Panc1 (cell line): ENCODE measurements at places on chromosomes 2 and 18. TPM values are rescaled to one million over a fixed set of nuclear protein-coding genes. Genes with fewer than 3 reads are reported as not detected.

The KCNS3 gene
- total RNA-seq, result 1.7 TPM

DNA sequence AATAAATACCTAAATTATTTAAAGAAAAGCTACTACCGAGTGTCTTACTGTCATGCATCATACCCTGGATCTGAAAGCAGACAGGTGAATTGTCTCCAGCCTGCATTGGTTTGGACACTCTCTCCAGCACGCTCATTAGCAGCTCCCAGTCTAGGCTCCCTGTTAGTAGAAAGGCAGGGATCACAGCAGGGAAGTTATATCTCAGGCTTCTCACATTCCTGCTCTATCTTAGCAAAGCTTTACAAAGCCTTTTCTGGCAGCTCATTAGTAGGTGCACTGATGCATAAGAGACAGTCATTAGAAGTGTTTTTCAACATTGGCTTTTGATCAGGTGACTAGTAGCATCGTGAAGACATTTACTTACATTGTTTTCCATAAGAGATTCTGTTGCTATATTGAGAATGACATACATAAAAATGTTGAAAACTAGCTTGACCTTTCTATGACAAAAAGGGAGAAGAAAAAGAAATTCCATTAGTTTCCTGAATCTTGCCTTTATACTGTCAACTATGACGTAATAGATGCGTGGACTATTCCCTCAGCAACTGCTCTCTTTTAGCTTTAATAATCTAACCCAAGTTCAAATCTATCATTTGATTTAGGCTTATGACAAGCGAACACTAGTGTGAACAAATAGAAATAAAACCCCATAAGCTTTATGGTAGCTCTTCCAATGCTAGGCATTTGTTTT lies 408.7 kb upstream of the KCNH7 start:
- H3K27me3 ChIP-seq, result no peaks in the 10 kb centered on the region
- H3K4me1 ChIP-seq, result no peaks in the 10 kb centered on the region
- no peaks in the 10 kb centered on the region for H3K36me3 ChIP-seq
- no peak for DNase-seq
- H3K27ac ChIP-seq, result no peak overlapping the region
- no peak overlapping the region for H3K4me3 ChIP-seq

GRCh38 chr18:10792181-10792580 lies 266.4 kb downstream of the NAPG start:
- no peaks in the 10 kb centered on the region for H3K4me1 ChIP-seq
- no peak overlapping the region for H3K27ac ChIP-seq
- H3K36me3 ChIP-seq, result no peaks in the 10 kb centered on the region
- DNase-seq, result no peak
- H3K27me3 ChIP-seq, result peaks cover 7% of the 10 kb centered on the region

- H3K36me3 ChIP-seq, result no peaks in the 10 kb centered on the region
- no peak overlapping the region for H3K27ac ChIP-seq
- no peak overlapping the region for H3K4me3 ChIP-seq
- H3K27me3 ChIP-seq, result no peaks in the 10 kb centered on the region
Measured at GRCh38 chr2:100207411-100207885, 65.1 kb upstream of the AFF3 start.

The ABHD3 gene
- total RNA-seq, result 23.3 TPM

GRCh38 chr2:176830362-176830761 lies 382.2 kb upstream of the HNRNPA3 start:
- no peak overlapping the region for H3K4me3 ChIP-seq
- no peaks in the 10 kb centered on the region for H3K36me3 ChIP-seq
- H3K27me3 ChIP-seq, result peaks cover 5% of the 10 kb centered on the region
- no peaks in the 10 kb centered on the region for H3K4me1 ChIP-seq
- H3K27ac ChIP-seq, result no peak overlapping the region
- no peak for DNase-seq

DNA sequence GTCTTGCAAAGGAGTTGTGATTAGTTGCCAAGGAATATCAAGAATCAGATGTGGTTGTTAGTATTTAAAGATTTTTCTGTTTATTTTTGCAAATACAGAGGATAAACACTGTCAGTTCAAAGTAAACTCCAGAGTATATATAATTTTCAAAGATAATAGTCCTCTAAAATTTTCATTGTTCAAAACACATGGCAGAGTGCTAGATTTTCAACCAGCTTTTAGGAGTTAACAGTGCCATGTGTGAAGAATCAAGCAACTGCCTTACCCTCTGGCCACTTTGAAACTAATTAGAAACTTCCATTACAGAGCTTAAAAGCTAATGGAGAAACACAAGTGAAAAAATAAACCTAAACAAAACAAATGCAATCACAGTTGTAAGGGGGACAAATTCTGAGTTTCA lies 1605.6 kb upstream of the ZEB2 start:
- no peak overlapping the region for H3K4me3 ChIP-seq
- no peaks in the 10 kb centered on the region for H3K27me3 ChIP-seq
- DNase-seq, result no peak
- no peaks in the 10 kb centered on the region for H3K4me1 ChIP-seq
- H3K36me3 ChIP-seq, result no peaks in the 10 kb centered on the region
- no peak overlapping the region for H3K27ac ChIP-seq

- H3K4me3 ChIP-seq, result no peak overlapping the region
- H3K36me3 ChIP-seq, result no peaks in the 10 kb centered on the region
- DNase-seq, result no peak
- no peaks in the 10 kb centered on the region for H3K27me3 ChIP-seq
- no peaks in the 10 kb centered on the region for H3K4me1 ChIP-seq
Measured at GRCh38 chr18:6249170-6249569, 165.5 kb downstream of the L3MBTL4 start.

DNA sequence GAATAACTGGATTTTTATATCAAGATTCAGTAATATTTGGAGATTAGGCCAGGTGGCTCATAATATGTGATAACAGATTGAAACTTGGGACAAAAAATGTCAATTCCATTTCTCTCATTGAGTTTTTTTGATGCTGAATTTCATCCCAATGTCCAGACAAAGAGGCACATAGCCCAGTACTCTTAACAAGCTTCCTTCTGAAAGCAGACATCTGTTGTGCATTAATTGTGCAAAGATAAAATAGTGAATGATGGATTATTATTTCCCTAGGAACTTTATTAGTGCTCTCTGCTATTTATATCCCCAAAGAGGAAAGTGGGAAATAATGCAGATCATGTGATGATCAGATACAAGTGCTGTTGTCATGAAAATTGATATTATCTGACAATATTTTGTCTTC lies 234.1 kb downstream of the CCDC102B start:
- H3K27me3 ChIP-seq, result no peaks in the 10 kb centered on the region
- no peak overlapping the region for H3K27ac ChIP-seq
- no peaks in the 10 kb centered on the region for H3K4me1 ChIP-seq
- DNase-seq, result no peak

The COX7A2L gene
- 132 TPM for total RNA-seq

The COMMD1 gene
- 40.3 TPM for total RNA-seq

The IL36RN gene
- total RNA-seq, result not detected

DNA sequence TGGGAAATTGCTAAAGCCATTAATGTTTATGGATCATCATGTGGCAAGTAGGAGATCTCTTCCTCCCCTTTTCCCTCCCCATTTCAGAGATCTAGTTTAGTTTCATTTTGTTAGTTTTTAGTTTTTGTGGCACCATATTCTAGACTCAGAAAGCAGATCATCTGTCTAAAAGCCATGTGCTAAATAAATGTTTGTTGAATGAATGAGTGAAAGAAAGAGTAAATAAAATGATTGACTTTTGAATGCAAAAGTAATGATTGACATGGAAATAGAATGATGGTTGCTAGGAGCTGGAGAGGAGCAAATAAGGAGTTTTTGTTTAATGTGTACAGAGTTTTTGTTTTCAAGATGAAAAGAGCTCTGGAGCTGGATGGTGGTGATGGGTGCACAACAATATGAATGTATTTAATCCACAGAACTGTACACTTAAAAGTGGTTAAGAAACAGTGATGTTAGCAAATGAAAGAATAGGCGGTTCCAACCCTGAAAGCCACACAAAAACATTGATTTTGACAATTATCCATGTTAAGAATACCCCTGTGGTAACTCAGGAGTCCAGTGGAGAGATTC lies 23.6 kb downstream of the TMEM178A start:
- DNase-seq, result no peak
- no peaks in the 10 kb centered on the region for H3K4me1 ChIP-seq
- no peak overlapping the region for H3K27ac ChIP-seq

DNA sequence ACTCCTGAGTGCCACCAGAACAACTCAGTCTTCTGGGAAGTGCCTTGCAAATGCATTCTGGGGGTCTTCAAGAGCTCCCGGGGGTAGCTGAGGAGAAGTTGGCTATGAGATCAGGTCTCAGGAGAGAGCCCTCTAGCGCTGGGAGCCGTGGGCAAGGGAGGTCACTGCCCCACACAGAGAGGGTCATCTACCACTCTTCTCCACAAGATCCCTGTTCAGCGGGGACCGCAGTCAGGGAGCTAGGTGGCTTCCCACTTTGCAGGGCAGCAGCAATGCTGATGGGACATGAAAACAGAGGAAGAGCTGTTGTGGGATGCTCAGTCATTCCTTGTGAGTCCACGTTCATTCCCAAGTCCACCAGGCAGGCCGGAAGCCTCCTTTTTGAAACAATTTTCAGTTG lies 66.6 kb downstream of the ACKR3 start:
- H3K36me3 ChIP-seq, result no peaks in the 10 kb centered on the region
- no peaks in the 10 kb centered on the region for H3K4me1 ChIP-seq
- H3K27me3 ChIP-seq, result peaks cover 3% of the 10 kb centered on the region; the same call in 1 of the 2 replicates
- no peak for DNase-seq

DNA sequence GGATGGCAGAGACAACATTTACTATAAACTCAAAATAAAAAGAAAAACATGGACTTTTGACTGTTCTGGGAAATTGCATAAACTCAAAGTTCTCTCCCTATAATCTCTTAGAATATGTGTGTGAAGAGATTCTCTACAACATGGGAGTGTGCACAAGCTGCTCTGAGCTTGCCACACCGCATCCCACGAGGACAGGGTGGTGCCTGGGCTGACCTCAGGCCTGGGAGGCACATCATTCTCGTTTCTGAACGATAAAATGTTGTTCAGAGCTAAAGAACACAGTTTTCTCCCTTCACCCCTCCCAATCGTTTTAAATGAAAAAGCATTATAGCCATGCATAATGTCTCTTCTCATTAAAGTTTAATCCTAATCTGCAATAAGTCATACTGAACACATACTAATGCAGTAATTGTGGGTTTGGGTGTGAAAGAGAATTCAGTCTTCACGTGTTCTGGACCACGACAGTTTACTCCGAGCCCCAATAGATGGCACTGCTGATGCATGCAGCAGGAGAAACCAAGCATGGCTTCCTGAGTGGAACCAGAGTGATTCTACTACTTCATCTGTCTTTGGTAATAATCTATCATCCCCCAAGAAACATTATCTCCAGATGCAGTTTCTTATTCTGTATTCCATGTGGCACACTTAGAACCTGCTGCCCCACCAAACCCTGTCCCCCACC lies 46.9 kb upstream of the LAMA1 start:
- H3K4me1 ChIP-seq, result no peaks in the 10 kb centered on the region
- H3K4me3 ChIP-seq, result no peak overlapping the region
- H3K36me3 ChIP-seq, result no peaks in the 10 kb centered on the region
- H3K27me3 ChIP-seq, result no peaks in the 10 kb centered on the region

- H3K4me1 ChIP-seq, result no peaks in the 10 kb centered on the region
- H3K27ac ChIP-seq, result no peak overlapping the region
- DNase-seq, result no peak
- no peaks in the 10 kb centered on the region for H3K27me3 ChIP-seq
- no peak overlapping the region for H3K4me3 ChIP-seq
Measured at GRCh38 chr18:41881285-41881684, 73.7 kb upstream of the PIK3C3 start.

DNA sequence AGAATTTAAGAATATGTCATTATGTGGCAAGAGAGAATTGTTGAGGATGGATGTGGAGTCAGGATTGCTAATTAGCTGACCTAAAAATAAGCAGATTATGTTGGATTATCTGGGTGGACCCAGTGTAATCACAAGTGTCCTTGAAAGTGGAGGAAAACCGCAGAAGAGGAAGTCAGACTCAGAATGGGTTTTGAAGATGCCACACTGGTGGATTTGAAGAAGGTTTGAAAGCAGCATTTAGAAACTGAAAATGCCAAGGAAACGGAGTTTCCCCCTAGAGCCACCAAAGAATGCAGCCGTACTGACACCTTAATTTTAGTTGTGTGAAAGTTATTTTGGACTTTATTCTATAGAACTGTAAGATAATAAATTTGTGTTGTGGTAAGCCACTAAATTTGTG lies 41.6 kb upstream of the DPP10 start:
- H3K4me3 ChIP-seq, result no peak overlapping the region
- DNase-seq, result no peak
- no peaks in the 10 kb centered on the region for H3K36me3 ChIP-seq
- H3K27ac ChIP-seq, result no peak overlapping the region
- H3K27me3 ChIP-seq, result no peaks in the 10 kb centered on the region

The ANKRD29 gene
- 0.67 TPM for total RNA-seq

- H3K4me1 ChIP-seq, result no peaks in the 10 kb centered on the region
- H3K27ac ChIP-seq, result no peak overlapping the region
- H3K4me3 ChIP-seq, result no peak overlapping the region
- no peak for DNase-seq
- no peaks in the 10 kb centered on the region for H3K36me3 ChIP-seq
Measured at GRCh38 chr2:55879976-55880375, 43.6 kb downstream of the EFEMP1 start.

DNA sequence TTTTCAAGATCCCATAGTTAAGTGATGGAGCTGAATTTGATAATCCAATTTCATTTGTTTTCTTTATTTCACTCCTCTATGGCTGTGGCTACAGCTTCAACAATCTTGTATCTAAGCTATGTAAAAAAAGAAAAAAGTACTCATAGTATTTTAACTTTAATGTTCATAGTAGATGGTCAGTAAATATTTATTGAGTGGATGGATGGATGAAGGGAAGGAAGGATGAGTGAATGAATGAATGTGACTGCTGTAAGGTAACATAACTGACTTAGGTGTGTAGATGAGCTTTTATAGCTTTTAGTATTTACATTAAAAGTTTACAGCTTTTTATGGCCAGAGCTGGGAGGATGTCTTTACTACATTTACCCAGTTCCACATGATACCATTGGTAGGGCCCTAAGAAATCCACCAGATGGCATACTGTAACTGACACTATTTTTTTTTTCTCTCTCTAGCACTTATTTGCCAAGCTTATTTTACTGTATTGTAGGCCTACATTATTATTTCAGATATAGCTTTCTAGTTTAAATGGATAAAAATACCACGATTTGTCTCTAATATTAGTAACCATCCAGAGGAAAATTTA lies 13.4 kb upstream of the HRH4 start:
- H3K36me3 ChIP-seq, result peaks cover 28% of the 10 kb centered on the region
- H3K27ac ChIP-seq, result no peak overlapping the region
- H3K27me3 ChIP-seq, result no peaks in the 10 kb centered on the region
- H3K4me3 ChIP-seq, result no peak overlapping the region
- H3K4me1 ChIP-seq, result no peaks in the 10 kb centered on the region

- no peak for DNase-seq
- H3K36me3 ChIP-seq, result no peaks in the 10 kb centered on the region
- H3K27me3 ChIP-seq, result no peaks in the 10 kb centered on the region
Measured at GRCh38 chr2:34099377-34099776, 500.3 kb upstream of the FAM98A start.

DNA sequence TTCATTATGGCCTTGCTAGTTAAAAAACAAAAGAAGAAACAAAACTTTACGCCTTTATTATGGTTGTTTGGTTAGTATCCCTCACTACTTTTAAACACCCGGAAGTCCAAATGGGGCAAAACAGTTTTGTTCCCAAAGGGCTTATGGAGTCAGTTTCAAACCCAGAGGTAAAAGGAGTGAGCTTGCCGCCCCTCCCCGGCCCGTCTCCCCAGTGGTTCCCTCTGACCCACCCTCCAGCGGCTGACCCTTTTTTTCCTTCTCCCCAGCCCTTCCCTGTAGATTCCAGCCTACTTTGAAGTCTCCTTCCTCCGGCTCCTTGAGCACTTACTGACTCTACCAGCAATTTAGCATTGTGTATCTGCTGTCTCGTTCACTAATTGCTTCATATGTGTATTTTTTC lies 209.2 kb downstream of the ICOS start:
- peaks cover 17% of the 10 kb centered on the region; the same call in 1 of the 2 replicates for H3K27me3 ChIP-seq
- no peak for DNase-seq
- H3K4me1 ChIP-seq, result peaks cover 4% of the 10 kb centered on the region; the same call in 1 of the 2 replicates
- peak overlapping the region; percentile 55 for H3K4me3 ChIP-seq

The ALK gene
- not detected for total RNA-seq
